ENCODE measurements at places on chromosomes 2 and 18.

GRCh38 chr18:21739604-21740537 is 721 bp upstream of the MIB1 start:
- peak; percentile 18 for DNase-seq

GRCh38 chr2:235709969-235710879 is 216.4 kb downstream of the AGAP1 start:
- DNase-seq: no peak

DNA sequence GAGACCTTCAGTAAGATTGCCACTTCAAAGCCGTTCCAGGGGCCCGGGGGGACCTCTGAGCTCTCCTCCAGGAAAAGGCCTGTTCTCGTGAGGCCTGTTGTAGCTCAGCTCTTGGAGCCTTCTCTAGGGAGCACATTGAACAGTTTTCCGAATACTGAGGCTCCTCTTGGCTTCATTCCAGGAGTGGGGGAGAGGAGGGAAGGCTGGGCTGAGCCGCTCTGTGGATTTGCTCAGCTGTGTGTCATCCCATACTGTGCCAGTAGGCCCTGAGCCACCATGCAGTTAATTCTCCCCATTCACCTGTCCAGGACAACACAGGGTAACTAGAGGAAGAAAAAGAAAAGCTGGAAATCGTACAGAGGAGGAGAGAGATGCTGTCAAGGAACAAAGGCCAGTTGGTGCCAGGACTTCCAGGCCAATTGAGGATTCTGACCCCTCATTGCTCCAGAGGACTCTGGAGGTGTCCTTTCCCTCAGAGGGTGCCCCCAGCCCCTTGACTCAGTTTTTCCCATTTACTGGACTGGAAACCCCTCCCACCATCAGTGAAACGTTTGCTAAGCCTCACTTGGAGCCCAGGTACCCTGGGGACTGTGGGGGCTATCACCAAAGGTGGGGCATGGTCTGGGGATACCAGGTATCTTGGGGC is 41.4 kb downstream of the HS1BP3 start:
- peak; percentile 69 for DNase-seq

- no peak for DNase-seq
Measured at GRCh38 chr2:127097841-127098651, 8.9 kb downstream of the BIN1 start.

DNA sequence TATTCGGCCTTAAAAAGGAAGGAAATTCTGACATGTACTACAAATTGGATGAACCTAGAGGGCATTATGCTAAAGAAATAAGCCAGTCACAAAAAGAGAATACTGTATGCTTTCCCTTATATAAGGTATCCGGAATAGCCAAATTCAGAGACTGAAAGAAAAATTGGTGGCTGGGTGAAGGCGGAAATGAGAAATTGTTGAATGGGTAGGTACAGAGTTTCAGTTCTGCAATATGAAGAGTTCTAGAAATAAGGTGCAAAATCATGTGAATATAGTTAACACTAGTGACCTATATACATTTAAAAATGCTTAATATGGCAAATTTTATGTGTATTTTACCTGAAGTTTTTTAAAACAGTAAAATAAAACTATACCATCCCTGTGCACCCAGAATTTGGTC is 43.1 kb downstream of the RMP24 start:
- no peak for DNase-seq

GRCh38 chr2:180901331-180901730 is 79.1 kb upstream of the UBE2E3 start:
- no peak for DNase-seq

GRCh38 chr18:22203035-22203434 is 33.6 kb downstream of the GATA6 start:
- no peak for DNase-seq

DNA sequence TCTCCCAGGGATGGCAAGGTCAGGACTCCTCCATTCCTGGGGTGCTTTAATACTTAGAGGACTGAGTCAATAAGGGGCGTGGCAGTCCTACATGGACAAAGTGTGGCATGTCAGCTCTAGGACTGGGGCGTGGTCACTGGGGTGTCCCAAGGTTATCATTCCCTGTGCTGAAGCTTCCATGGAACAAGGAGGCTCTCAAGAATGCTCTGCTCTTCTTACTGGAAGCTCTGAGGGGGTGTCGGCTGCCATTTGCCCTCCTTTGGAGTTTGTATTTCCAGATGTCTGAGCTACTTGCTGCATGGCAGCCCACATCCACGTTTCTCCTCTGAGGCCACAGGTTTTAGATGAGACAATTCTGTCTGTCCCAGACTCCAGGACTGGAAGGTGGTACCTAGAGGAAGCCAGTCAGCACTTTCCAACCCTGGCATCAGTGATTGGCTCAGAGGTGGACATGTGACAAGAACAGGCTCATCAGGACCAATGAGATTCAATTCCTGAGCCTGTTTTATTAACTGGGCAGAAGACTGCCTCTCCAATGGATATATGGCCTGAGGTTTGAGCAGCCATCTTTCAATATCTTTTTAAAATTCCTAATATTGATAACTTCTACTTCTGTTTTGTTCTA is 128.9 kb upstream of the ARL4C start:
- no peak for DNase-seq

DNA sequence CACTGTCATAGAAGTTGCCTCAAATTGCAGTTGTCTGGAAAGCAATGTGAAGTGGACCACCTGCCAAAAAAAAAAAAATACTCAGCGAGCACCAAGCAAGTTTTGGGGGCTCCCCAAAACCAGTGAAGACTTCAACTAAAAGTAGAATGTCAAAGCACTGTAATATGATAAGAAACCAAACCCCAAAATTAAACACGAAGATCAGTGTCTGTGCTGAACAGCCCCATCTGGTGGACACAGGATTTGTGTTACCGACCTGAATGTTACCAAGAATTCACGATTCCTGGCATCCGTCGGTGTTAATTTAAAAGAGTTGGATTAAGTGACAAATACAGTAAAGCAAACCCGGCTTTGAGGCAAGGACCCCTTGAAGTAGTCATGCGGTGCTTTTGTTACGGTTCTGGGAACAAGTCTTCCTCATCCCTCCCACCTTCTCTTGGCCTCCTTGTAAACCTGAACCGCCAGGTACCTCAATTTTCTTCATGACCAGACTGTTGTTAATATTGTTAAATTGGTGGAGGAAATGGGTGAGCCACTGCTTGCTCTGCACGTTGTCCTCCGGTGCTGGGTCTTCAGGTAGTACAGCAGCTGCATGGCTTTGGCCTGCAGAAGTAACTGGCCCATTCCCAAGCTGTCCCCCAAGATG is 31.3 kb upstream of the SSB start:
- DNase-seq: peak; percentile 73

- DNase-seq: no peak
Measured at GRCh38 chr18:33099626-33100025, 326.8 kb upstream of the KLHL14 start.

DNA sequence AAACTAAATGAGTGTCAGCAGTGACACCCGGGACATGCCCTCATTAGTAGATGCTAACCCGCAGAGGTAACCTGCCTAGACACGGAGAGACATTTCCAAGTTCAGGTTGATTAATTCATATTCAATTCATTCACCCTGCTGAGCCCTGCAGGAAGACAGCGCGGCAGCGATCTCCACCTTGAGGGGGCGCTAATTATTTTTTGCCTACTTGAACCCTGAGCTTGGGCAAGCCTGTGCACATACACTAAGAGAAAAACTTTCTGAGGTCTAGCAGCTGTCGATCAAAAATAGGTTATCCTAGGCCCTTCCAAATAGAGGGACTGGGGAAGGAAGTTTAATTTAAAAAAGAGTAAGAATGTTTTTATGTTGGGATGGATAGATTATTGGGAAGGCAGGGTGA is 1.3 kb upstream of the LYPD6 start:
- no peak for DNase-seq

DNA sequence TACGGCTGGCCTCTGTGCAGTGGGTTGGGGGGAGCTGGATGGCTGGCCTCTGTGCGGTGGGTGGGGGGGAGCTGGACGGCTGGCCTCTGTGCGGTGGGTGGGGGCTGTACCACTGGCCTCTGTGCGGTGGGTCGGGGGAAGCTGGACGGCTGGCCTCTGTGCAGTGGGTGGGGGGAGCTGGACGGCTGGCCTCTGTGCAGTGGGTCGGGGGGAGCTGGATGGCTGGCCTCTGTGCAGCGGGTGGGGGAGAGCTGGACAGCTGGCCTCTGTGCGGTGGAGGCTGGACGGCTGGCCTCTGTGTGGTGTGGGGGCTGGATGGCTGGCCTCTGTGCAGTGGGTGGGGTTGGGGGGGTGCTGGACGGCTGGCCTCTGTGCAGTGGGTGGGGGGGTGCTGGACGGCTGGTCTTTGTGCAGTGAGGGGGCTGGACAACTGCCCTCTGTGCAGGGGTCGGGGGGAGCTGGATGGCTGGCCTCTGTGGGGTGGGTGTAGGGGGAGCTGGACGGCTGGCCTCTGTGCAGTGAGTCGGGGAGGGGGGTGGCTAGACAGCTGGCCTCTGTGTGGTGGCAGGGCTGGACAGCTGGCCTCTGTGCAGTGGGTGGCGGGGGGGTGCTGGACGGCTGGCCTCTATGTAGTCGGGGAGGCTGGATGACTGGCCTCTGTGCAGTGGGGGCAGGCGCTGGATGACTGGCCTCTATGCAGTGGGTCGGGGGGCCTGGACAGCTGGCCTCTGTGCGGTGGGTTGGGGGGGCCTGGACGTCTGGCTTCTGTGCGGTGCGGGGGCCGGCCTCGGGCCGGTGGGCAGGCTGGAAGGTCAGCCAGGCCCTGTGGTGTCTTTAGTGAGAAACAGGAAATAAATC is 31.9 kb downstream of the NFATC1 start:
- no peak for DNase-seq

- no peak for DNase-seq
Measured at GRCh38 chr18:52401236-52401635, 61.2 kb downstream of the DCC start.

GRCh38 chr2:6635296-6635695 is 230.4 kb downstream of the CMPK2 start:
- no peak for DNase-seq

DNA sequence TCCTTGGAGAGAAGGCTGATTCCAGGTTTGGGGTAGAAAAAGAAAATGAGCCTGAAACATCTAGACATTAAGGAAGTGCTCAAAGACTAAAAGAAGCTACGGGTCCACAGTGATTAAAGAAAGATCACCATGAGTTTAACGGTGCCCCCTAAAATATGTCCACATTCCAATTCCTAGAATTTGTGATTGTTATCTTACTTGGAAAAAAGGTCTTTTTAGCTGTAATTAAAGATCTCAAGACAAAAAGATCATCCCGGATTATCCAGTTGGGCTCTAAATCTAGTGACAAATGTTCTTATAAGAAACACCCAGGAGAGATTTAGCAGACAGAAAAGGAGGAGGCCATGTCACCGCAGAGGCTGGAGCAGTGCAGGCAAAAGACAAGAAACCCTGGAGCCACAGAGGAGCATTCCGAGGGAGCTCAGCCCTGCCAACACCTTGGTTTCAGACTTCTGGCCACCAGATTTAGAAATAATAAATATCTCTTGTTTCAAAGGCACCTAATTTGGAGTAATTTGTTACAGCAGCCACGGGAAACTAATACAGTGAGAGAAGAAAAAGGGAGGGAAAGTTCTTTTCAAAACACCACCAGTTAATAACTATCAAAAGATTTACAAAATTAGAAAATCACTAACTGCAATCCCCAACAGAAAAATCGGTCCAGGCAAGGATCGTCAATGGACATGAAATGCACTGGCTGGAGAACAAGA is 8.5 kb downstream of the UXS1 start:
- DNase-seq: no peak

GRCh38 chr18:22817844-22818243 is 115.3 kb upstream of the RBBP8 start:
- no peak for DNase-seq

DNA sequence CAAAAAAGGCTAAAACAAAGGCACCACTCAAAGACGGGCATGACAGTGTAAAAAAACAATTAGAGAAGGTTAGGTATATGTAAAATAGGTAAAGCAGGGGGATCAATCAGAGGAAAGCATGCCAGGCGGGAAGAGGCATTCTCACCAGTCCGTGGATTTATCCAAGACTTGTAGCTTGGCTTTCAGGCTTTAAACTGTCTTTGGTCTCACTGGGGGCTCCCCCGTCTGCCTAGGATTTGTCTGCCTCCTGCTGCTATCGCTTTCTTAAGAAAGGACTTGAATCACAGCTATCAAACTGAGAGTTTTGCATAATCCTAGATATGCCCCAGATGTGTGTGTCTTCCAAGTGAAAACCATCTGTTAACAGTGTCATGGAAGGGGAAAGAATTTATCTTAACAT is 11.1 kb upstream of the GORASP2 start:
- DNase-seq: no peak

DNA sequence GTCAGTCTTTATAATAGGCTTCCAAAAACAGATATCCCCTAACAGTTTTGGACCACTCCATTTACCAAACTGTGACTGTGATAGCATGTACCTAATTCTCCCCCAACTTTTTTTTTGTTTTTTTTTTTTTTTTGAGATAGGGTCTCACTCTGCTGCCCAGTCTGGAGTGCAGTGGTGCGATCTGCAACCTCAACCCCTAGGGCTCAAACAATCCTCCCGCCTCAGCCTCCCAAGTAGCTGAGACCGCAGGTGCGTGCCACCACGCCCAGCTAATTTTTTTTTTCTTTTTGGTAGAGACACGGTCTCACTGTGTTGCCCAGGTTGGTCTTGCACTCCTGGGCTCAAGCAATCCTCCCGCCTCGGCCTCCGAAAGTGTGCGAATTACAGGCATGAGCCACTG is 52.9 kb downstream of the REV1 start:
- no peak for DNase-seq

GRCh38 chr2:44952143-44952805 is 10.8 kb downstream of the SIX3 start:
- DNase-seq: no peak

- DNase-seq: no peak
Measured at GRCh38 chr18:49988733-49989132, 175.4 kb upstream of the ACAA2 start.

- DNase-seq: no peak
Measured at GRCh38 chr2:219476652-219477151, 22.0 kb upstream of the GMPPA start.

- no peak for DNase-seq
Measured at GRCh38 chr2:203882551-203882950, 15.0 kb downstream of the CTLA4 start.

GRCh38 chr2:19864381-19864780 is 37.4 kb downstream of the TTC32 start:
- DNase-seq: no peak

DNA sequence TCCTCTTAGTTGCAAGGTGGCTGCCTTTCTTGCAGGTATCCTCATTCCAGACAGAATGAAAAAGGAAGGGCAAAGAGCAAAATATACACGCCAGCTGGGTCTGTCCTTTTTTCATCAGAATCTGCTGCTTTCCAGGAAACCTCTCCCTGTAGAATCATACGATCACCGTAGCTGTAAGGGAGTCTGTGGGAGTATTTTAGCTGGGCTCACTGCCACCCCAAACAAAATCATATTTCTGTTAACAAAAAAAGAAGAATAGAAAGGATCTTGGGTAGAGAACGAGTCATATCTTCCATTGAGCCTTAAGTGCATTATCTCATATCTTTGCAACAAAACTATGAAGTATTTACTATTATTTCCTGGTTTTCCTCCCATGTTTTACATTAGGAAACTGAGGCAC is 15.0 kb upstream of the TANC1 start:
- peak; percentile 35 for DNase-seq

GRCh38 chr2:216371721-216372702 is at the start of gene MARCHF4:
Gene MARCHF4 (minus strand): TSS chr2:216372483. CDS start chr2:216370260, 2,223 bp downstream.
- DNase-seq: peak; percentile 63

GRCh38 chr2:216149741-216150140 is 40.6 kb downstream of the XRCC5 start:
- no peak for DNase-seq

GRCh38 chr2:198615972-198616371 is 811.6 kb downstream of the PLCL1 start:
- DNase-seq: no peak

All from ovary (tissue), 10 donors.